ENCODE measurements at places on chromosomes 6 and 20.

- DNase-seq: peak; percentile 58
Measured at GRCh38 chr20:37935435-37935834, 32.5 kb downstream of the VSTM2L start.

DNA sequence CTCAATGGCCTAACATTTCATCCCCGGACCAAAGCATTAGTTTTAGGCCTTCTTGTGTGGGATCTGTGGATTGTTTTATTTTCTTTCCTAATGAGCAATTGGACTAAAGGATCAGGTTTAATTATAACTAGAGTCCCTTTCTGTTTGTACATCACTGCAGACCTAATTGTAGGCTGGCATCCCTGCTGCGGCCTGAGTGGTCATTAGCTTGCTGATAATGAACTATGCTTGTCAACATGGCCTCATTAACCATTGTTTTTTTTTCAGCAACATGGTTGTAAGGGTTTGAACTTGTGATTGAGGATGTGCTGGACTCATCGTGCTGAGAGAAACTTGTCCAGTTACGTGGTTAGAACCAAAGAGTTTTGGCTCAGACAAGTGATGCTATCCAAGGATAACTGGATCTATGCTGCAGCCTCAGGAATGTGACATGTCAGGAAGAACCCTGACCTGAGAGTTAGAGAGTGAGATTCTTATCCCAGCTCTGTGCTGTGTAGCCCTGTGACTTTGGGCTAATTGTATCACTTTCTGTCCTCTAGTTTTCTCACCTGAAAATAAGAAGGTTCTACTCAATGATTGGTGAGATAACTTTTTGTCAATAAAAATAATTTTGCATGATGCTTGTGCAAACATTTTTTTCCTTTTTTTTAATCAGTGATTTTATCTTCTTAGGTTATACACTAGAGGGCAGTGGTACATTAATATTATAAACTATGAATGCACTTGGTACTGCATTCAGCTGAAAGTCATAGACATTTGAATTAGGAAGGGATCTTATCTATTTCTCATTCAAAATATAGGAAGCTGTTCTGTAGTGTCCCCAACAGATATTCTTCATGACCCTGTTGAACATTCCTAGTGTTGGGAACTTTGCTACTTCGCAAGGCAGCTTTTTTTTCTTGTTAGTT is 140.9 kb downstream of the RNF144B start:
- no peak for DNase-seq

DNA sequence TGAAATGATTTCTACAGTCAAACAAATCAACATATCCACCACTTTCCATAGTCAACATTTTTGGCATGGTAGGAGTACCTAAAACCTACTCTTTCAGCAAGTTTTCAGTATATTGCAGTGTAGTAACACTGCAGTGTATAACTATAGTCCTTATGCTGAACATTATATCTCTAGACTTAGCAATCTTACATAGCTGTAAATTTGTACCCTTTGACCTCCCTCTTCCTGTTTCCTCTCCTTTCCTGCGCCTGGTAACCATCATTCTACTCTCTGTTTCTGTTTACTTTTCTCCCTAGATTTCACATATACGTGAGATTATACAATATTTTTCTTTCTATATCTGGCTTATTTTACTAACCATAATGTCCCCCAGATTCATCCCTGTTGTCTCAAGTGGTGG is 40.2 kb downstream of the SMAP1 start:
- no peak for DNase-seq

DNA sequence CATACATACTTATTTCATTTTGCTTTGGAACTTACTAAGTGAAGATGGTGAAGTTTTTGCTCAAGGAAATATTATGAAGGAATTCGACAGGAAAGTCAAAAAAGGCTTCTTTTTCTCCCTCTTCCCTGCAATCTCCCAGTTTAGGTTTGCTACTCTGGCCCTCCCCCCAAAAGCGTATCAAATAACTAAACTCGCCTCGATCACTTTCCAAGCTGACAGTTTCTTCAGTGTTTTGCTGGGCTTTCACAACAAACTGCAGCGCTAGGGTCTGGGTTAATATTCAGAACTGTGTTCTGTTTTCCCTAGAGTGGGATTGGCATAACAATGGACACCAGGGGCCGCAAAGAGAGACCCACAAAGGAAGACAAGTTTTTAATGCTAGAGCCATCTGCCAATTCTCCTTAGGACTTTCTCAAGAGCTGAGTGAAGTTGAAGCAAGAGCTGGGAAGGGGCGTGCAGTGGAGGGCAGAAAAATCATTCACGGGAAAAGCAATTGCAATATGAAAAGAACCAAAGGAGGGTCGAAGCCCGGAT is 57.8 kb downstream of the ATP9A start:
- no peak for DNase-seq

Data from suppressor macrophage (primary cell).